Stimulated activated CD8-positive, alpha-beta memory T cell treated with anti-CD3 and anti-CD28 coated beads, Interleukin-2, amount 100 ng/mL, for 1 hour (primary cell): ENCODE measurements at places on chromosomes 5 and 9.

DNA sequence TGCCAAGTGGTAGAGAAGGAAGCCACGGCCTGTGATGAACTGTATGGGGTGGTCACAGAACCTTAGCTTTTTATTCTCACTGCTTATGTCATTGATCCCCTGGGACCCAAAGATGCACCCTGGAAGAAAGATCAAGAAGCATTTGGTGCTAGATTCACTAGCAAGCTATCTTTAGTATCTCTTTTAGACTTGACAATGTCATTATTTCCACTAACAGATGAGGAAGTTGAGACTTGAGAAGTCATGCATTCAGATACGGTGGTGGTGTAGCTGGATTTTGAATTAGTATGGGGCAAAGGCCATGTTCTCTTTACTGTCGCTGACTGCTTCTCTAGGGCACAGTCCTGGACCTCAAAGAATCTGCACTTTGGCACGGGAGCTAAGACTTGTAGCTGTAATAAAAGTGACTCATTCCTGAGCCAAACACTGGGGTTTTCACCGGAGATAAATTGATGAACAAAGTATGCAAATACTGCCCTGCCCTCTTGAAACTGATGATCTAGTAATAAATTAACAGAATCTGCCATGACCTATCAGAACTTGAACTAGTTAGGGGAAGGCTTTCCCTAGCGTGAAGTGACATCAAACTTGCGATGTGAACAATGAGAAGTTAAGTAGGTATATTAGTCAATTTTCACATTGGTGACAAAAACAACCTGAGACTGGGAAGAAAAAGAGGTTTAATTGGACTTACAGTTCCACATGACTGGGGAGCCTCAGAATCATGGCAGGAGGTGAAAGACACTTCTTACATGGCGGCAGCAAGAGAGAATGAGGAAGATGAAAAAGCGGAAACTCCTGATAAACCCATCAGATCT is 5.4 kb downstream of the GDA start:
- DNase-seq = no peak

DNA sequence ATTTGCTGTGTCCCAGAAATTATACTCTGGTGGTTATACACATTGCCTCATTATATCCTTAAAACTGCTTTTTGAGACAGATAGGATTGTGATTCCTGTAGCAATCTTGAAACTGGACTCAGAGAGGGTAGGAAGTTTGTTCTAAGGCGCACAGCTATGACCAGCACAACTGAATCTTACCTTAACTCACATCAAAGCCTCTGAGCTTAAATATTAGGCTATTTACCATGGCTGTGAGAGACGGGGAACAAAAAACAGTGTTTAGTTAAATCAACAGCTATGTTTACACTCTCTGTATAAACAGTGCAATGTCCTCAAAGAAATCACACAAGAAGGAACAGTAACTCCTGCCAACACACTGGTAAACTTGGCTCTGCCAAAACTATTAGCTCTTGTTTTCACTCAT is 50.9 kb upstream of the TUT7 start:
- no peak for DNase-seq

DNA sequence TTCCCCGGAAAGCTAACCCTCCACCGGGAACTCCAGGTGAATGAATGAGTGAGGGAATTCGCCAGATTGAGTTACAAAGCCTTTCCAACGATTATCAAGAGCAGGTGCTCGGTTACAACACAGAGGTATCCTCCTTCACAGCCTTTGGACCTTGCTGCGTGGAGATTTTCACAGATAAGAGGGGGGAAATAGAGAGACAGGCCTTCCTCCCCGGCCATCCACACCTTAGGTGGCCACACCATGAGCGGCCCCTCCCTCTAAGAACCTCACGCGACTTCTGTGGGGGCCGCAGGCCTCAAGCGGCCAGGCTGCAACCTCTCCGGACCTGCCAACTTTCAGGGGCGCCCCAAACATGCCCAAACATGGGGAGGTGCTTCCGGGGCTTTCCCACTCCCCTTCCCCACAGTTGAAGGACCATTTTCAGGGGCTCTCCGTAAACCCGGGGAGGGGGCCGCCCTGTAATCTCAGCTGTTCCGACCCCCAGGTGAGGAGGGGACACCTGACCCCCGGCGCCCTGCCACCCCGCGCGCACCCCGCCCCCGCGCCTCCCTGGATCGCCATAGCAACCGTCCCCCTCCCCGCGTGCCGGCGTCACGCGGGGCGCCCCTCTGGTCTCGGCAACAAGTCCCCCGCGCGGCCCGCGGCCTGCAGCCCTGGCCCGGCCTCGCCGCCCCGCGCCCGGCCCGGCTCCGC is 603 bp downstream of the DENND1A start:
- no peak for DNase-seq

GRCh38 chr5:124678922-124679519 is 67.4 kb downstream of the ZNF608 start:
- no peak for DNase-seq

DNA sequence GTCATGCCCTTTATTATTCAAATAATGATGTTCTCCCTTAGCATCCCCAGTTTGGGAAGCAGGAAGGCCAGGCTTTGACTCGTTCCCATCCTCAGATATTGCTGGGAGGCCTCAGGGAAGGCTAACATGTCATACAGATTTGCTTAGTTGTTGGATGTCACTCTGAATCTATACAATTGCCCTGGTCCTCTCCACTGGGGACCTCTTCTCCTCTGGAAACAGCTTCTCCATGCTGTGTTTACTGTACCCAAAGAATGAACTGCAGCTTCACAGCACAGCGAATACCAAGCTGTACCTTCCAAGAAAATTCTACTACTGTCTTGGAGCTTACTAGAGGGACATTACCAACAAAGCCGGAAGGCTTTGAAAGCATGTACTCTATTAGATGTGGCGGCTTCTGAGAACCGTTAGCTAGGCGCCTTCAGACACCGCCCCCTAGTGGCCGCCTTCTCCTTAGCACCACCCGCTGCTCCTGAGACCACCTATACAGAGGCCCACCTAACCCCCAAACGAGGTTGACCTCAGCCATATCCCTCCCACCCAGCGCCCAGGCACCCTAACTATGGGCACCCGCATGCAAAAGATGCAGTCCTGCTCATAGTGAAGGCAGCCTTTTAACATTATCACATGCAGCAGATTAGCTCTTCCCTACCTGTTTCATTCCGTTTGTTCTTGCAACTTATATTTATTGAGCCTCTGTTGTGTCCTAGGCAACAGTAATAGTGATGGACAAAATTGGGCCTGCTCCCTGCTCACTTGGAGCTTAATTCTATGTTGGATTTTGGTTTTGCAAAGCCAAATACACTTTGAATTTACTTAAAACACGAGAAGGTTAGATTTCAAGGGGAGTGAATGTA is 34.9 kb upstream of the FOXI1 start:
- no peak for DNase-seq

- DNase-seq = no peak
Measured at GRCh38 chr9:133676450-133676849, 40.3 kb downstream of the DBH start.

GRCh38 chr9:132857031-132857430 is 21.1 kb downstream of the AK8 start:
- no peak for DNase-seq

DNA sequence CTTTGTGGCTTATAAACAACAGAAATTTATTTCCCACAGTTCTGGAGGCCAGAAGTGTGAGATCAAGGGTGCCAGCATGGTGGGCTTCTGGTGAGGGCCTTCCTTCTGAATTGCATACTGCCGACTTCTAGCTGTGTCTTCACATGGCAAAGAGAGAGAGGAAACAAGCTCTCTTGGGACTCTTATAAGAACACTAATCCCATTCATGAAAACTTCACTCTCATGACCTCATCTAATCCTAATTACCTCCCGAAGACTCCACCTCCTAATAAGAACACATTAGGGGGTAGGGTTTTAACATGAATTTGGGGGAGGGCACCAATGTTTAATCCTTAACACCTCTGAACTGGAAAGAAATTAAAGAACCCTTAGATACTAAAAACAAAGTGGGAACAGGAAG is 75.9 kb upstream of the MINAR2 start:
- DNase-seq = no peak

- no peak for DNase-seq
Measured at GRCh38 chr5:35850967-35851680, 5.6 kb upstream of the IL7R start.

GRCh38 chr9:99773468-99774138 is 48.1 kb upstream of the NR4A3 start:
- DNase-seq = no peak

- DNase-seq = no peak
Measured at GRCh38 chr5:60636001-60636400, 64.0 kb downstream of the DEPDC1B start.

GRCh38 chr9:122370303-122370702 is 521 bp upstream of the PTGS1 start:
- no peak for DNase-seq

DNA sequence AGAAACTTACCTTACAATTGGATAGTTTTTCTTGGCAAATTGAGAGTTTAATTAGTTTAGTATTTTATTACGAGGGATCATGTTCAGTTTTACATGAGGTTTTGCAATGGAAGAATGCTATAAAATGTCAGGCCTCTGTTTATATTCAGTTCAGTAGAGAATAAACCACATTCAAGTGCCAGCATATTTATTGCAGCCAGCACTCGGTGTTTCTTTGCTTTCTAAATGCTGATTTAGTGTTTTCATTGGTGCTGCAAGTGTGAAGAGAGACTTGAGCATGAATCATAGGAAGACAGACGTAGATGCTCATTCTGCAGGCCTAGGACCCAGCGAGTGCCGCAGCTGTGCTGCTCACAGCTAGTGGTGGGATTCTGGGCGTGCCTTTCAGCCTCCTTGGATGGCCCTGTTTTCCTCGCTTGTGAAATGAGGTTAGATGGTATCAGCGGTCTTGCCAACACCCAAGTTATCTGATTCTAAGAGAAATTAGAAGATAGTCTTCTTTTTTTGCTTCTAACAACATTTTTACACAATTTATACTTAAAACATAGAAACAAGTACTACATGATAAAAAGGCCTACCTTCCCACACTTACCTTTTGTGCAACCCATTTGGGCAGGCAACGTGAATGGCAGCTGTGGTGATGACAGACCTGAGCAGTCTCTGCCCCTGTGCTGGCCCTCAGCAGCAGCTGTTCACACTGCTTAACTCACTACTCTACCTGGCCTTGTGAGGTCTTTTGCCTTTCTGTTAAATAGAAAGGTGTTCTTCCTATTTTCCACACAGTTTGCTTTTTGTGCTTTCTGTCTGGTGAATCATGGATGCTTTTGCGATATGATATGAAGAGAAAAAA is 26.8 kb upstream of the TNFAIP8 start:
- DNase-seq = peak; percentile 34
